ENCODE measurements at places on chromosomes 1 and 21.

DNA sequence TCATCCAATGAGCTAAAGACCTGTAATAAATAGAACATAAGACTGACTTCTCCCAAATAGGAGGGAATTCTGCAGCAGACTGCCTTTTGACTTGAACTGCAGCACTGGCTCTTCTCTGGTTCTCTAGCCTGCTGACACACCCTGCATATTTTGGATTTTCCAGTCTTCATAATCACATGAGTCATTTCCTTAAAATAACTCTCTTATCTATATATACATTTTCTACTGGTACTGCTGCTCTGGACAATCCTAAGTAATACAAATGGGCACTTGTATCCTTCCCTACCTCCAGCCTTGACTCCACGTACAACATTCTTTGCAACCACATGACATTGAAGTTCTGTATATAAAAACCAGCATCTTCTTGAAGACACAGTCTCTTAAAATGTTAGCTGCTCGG, 429.4 kb upstream of the TMPRSS15 start:
- DNase-seq = no peak

- no peak for DNase-seq
Measured at GRCh38 chr1:156389311-156389710, 20.3 kb downstream of the RHBG start.

GRCh38 chr1:88698764-88699163, 14.7 kb downstream of the PKN2 start:
- no peak for DNase-seq

DNA sequence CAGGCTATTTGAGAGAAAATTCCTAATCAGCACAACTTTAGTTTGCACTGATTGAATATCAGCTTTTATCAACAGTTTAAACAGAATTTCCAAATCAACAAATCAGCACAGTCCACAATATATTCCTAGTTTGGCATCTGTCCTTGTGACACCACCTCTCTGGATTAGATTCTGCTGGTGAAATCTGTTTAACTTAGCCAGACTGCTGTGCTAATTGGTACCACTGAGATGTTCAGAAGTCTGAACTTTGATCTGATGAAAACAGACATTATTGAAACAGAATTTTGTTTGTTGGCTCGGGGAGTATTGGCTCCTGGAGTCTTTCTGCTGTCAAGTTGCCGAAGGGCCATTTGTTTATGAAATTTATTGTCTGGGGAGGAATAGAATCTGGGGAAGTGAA, 17.0 kb upstream of the NGF start:
- DNase-seq = no peak

DNA sequence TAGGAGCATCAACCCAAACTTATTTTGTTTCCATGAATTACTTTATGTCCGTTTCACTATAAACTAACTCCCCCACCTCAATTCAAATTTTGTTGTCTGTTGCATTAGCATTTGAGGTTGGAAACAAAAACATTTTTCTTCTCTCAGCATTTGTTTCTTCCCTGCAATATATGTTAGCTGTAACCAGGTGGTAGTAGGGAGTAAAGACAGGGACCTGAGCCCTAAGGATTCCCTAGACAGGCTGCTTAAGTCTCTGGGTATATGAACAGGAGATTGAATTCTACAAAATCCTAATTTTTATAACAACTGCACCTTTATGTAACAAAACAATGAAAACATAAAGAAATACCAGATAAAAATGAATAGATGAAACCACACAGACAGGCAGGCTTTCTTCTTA, 242.6 kb downstream of the PAPPA2 start:
- no peak for DNase-seq

Measured in activated CD4-positive, alpha-beta T cell treated with anti-CD3 and anti-CD28 coated beads, Interleukin-2, amount 10 ng/mL, durations not matched to agents 24 days and 14 days (primary cell).